ENCODE measurements at places on chromosomes 5 and 9.
A peak's percentile ranks its signal among the peaks of the same experiment; 100 is the strongest.

DNA sequence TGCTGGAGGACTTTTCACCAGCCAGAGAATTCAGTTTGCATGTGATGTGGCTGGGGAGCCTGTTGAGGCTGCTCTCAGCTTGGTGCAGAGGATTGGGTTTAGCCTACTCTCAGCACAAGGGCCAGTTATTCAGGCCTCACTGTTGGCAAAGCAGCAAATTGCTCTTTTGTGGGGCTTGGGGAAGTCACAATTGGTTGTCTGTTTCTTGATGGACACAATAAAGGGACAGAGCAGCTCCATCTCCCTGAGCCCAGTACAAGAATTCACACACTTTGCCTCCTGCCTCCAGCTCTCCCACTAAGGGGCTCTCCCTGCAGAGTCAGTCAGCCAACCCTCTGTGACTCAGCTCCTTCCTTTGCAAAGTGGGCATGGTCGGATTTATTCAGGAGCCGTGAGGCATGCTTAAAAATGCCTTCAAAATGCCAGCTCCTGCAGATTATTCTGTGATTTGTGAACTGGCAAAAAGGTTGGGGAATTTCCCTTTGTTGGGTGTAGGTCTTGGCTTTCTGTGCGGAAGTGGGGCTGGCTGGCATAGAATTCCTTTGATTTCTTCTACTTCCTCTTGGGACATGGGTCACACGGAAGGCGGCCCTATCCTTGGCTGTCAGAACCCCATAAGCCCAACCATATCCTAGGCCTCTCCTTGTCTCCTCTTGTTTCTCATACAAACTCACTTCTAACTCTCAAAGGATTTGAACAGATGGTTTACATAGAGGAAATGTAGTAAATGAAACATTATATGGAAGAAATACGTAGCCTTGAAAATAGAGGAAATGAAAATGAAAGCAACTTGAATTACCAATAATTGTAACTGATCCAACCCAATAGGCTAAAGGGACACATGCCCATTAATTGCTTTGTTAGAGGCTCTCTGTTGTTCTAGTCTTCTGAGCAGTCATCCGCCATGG is 118.7 kb upstream of the CD180 start:
- no peak for DNase-seq

DNA sequence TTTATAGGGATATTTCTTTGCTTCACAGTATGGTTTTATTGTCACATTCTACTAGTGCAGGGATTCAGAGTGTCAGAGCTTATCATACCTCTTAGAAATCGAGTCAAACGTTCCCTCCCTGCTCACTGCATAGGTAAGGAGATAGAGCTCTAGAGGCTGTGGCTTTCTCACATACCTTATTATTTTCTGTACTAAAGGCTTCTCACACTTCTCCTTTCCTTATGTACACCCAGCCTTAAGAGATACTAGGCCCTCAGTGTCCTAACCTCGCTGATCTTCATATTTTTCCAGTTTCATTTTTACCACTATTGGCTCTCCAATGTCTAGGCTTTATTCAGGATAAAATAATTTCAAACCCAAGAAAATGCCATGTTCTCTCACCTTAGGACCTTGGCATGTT is 297.3 kb upstream of the RIOK2 start:
- DNase-seq, result no peak

GRCh38 chr5:97877588-97877987 is 694.5 kb upstream of the RIOK2 start:
- DNase-seq, result no peak

DNA sequence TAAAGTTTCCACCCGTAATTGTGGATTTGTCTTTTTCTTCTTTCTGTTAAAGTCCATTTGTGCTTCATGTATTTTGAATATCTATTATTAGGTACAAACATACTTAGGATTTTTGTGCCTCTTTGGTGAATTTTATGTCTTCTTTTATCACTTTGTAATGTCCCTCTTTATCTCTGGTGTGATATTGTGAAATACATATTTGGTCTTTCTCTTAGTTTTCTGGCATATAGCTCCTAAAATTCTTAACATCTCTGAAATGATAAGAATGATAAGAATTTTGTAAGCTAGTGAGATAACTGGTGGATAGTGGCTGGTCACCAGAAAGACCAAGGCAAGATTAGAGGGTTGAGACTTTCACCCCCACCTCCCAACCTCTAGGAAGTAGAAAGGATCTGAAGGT is 111.1 kb downstream of the KCTD16 start:
- DNase-seq, result no peak

GRCh38 chr9:121748074-121748473 is 96.6 kb downstream of the DAB2IP start:
- no peak for DNase-seq

DNA sequence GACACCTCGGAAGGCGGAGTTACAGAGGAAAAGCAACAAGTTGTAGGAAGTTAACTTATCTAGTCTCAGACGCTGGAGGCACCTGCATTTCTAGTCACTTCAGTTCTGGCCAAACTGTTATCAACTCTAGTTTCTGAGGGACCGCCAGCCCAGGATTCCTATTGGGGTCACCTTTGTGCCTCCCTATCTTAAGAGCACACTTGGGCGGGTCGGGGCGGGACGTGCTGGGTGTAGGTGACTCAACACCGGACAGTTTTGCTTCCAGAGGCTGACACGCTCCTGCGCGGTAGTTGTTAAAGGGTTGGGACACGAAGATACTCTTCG is 679 bp upstream of the KDM4C start:
- DNase-seq, result peak; percentile 87

- no peak for DNase-seq
Measured at GRCh38 chr9:109574061-109574882, 76.2 kb upstream of the PTPN3 start.
